ENCODE measurements at places on chromosomes 7 and 10.

- DNase-seq = no peak
Observed at GRCh38 chr10:98488669-98489430, 42.1 kb upstream of the HPS1 start.

DNA sequence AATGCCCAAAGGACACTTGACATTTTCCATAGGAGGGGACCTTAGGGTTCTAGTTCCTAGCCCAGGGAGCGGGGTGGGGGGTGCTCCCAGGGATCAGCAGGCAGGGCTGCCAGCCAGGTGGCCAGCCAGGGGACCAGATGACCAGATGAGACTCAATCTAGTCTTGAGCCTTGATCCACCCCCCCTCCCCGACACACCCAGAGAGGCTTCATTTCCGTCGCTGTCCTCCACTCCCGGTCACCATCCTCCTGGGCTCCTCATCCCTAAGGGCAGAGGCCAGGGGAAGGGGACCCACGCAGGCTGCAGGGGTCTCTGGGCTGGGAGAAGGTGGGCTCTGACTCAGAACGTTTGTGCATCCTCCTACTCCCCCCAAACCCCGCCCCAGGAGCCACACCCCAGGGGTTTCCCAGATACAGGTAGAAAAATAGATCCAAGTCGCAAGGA is 1.0 kb downstream of the STX1A start:
- DNase-seq = no peak

DNA sequence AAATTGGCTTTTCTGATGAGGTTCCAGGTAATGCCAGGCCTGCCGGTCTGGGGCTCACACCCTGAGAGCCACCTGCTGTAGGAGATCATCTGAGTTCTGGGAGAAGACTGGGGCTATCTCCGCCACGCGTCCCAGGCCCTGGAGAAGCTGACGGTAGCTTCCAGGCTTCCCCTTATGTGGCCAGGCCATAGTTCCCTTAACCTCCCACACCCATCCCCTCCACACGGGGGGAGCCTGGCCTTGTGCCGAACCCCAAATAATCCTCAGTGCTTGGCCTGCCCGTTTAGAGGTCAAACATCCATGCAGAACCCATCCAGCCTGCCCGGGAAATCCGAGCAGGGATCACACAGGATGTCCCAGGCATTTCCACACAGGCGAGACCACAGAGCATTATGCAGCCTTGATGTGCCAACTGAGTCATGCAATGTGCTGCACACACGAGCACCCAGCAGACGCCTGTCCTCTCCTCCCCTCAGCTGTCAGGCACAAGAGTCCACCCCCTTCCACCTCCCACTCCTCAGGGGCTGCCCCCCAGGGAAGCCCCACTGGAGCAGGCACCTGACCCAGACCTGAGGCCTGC is 176.2 kb downstream of the PRKAG2 start:
- no peak for DNase-seq

DNA sequence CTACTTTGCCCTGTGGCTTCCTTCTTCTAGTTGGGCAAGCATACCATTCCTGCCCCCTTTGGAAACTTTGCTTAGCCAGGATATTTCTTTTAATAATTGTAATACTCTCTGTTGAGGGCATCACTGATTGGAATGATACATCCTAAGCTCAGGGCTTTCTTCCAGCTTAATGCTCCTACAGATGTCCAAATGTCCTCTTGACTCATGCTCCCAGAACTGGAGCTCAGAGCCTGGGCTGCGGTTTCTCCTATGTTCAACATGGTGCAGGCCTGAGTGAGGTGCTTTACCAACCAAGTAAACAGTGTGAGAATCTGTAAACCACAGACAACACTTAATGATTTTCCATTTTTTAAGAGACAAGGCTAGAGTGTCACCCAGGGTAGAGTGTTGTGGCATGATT is 108.6 kb downstream of the LRRC4 start:
- no peak for DNase-seq

- DNase-seq = no peak
Observed at GRCh38 chr7:23287612-23288011, 11.5 kb upstream of the MALSU1 start.

DNA sequence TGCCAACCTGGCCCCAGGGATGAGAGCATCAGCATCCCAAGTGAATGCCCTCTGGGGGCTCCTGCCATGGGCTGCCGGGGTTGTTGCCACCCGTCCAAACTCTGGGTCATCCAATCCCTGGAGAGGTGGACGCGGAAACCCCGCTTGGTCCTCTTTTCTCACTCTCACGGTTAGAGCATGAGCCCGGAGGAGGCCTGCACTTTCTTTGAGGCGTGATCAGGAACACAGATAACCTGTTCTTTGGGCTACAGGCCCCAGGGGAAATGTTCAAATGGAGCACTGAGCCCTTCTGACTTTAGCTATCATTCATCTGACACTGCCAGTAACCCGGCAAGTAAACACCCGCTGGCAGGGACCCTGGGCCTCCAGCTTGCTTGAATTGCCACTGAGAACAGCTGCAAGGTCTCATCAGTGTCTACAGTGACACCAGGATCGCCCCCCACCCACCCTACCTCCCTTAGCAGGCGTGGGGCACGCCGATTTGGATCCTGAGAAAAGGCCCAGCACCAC is 29.4 kb upstream of the SLF2 start:
- no peak for DNase-seq

- no peak for DNase-seq
Observed at GRCh38 chr7:134513169-134513752, 14.1 kb upstream of the AKR1B10 start.

- no peak for DNase-seq
Observed at GRCh38 chr7:134022286-134022911, 104.7 kb upstream of the LRGUK start.

DNA sequence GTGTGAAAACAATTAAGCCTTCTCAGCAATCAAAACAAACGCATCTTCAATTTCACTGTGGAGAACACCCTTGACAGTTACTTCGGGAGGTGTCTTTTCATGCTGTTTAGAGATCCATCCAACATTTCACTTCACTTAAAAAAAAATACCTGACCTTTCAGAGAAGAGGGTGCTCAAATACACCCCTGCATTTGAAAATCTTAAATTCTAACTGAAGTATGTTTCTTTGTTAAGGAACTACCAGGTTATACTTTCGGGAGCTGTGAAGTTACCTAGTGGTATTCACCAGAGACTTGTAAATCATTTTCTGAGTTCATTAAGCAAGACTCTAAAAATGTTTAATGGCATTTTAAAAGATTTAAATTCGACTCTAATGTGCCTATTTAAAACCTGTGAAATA is 38.8 kb downstream of the CNPY1 start:
- DNase-seq = no peak

DNA sequence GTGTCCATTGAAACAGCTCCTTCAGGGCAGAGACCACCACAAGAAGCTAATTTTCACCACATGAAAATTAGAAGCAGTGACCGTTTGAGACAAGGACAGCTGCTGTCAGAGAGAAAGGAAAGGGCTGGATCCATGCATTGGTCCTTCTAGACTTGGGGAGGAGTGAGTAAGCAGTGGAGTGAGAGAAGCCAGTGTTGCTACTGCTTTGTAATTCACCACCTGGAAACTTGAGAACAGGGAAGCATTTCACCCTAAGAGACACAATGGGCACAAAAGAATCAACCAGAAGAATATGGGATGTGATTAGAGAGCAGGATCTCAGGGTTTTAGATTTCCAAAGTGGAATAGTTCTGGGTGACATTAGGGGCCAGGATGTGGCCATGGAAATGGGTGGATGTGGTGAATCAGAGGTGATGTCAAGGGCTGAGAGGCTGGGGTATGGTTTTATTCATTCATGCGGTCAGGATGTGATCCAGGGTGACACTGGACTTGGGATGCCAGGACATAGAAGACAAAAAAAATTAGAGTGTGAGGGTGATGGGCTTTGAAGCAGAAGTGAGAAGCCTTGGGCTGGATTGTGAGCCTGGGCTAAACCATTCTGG is 61.6 kb downstream of the DENND11 start:
- DNase-seq = no peak

DNA sequence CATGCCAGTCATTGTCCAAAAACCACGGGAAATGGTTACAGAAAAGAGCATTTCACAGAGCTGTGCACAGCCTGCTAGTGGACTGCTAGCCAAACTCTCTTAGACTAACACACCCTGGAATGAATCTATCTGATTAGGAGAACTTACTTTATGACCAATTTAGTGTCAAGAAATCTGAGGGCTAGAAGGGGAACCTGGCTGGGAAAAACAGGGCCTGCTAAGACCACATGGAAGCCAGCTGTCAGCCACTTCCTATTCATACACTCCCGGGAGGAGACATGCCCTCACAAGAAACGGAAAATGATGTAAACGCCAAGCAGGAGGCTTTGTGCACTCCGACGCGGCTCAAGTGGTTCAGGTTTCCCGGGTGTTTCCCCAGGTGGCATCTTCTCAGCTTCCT is 54.8 kb downstream of the MPP7 start:
- DNase-seq = no peak

DNA sequence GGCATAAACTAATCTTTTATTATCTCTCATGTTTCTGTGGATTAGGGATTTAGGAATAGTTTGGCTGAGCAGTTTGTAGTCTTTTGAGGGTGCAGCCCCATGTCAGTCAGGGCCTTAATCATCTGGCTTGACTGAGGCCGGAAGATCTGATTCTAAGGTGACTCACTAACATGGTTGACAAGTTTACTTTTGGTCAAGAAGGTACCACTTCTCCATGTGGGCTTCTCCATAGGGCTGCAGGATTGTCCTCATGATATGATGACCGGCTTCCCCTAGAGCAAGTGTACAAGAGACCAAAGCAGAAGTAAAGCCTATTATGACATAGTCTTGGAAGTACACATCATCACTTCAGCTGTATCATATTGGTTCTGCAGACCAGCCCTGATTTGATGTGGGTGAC is 45.9 kb upstream of the OIT3 start:
- no peak for DNase-seq

- DNase-seq = no peak
Observed at GRCh38 chr7:40306025-40306424, 171.2 kb downstream of the SUGCT start.

- DNase-seq = no peak
Observed at GRCh38 chr7:121313793-121314676, 14.8 kb upstream of the WNT16 start.

- no peak for DNase-seq
Observed at GRCh38 chr7:26375726-26376174, 84.1 kb downstream of the SNX10 start.

DNA sequence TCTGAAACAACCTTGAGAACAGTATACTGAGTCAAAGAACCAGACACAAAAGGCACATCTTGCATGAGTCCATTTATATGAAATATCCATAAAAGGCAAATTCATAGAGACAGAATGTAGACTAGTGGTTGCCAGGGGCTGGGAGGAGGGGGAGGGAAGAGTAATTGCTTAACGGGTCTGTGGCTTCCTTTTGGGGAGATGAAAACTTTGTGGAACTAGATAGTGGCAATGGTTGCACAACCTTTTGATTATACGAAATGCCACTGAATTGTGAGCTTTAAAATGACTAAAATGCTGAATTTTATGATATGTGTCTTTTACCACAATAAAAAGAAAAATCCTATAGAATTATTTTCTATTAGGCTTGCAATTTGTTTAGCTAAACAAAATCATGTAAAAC is 16.8 kb downstream of the ADRB1 start:
- no peak for DNase-seq

- DNase-seq = no peak
Observed at GRCh38 chr7:118059209-118059608, 124.8 kb upstream of the LSM8 start.

GRCh38 chr7:101114492-101114891 is 12.4 kb upstream of the SERPINE1 start:
- no peak for DNase-seq

DNA sequence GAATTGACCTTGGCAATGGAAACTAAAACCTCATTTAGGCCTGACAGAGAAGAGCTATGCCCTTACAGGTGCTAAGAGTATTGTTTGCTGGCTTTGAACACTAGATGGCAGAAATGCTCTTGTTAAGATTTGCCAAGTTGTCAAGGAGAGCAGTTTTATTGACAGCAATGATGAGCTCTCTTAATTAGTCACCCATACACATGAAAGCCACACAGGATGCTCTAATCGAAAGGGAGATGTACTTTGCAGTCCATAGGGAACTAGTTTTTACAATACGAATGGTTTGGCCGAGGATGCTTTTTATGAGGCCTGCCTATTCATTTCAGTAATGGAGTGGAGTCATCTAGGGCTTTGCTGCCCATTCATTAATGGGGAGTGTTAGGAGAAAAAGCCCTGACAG is 45.4 kb upstream of the MBL2 start:
- no peak for DNase-seq

- DNase-seq = no peak
Observed at GRCh38 chr10:105644091-105644490, 1003.0 kb downstream of the SORCS3 start.

GRCh38 chr7:116592445-116592844 is 67.6 kb downstream of the CAV1 start:
- no peak for DNase-seq

GRCh38 chr7:147096629-147097028 is 980.0 kb downstream of the CNTNAP2 start:
- no peak for DNase-seq

GRCh38 chr10:99941942-99942820 is 67.6 kb downstream of the DNMBP start:
- DNase-seq = no peak

Measured in osteocyte (in vitro differentiated cells).